ENCODE measurements at places on chromosomes 16 and 17.

DNA sequence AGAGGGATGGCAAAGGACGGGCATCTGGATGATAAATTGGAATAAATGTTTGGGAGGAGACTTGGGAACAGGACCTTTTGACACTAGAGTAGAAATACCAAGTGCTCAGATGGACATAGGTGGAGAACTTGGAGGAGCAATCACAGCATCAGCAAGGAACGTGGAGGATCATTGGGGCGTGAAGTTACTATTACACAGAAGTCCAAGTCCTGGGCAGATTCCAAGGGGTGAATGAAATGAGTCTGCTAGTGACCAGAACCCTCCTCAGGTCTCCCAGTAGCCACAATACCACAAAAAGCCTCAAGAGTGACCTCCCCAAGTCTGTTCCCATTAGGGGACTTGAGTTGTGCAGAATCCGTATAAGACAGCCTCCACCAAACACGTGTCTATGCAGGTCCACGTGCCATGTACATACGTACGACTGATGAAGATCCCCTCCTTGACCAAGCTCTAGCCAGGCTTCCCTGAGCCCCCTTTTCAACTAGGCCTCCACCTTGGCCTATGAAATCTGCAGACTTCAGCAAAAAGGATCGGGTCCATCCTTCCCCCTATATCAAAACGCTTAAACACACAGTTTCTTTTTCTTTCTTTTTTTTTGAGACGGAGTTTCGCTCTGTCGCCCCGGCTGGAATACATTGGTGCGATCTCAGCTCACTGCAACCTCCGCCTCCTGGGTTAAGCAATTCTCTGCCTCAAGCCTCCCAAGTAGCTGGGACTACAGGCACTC lies 2.2 kb downstream of the C17orf67 start:
- no peak for DNase-seq

- DNase-seq, result peak; percentile 48
Measured at GRCh38 chr16:56600398-56600999, 7.9 kb upstream of the MT2A start.

- DNase-seq, result no peak
Measured at GRCh38 chr17:68102318-68102758, 66.8 kb downstream of the KPNA2 start.

GRCh38 chr17:82871056-82871775 lies 31.4 kb upstream of the ZNF750 start:
- no peak for DNase-seq

DNA sequence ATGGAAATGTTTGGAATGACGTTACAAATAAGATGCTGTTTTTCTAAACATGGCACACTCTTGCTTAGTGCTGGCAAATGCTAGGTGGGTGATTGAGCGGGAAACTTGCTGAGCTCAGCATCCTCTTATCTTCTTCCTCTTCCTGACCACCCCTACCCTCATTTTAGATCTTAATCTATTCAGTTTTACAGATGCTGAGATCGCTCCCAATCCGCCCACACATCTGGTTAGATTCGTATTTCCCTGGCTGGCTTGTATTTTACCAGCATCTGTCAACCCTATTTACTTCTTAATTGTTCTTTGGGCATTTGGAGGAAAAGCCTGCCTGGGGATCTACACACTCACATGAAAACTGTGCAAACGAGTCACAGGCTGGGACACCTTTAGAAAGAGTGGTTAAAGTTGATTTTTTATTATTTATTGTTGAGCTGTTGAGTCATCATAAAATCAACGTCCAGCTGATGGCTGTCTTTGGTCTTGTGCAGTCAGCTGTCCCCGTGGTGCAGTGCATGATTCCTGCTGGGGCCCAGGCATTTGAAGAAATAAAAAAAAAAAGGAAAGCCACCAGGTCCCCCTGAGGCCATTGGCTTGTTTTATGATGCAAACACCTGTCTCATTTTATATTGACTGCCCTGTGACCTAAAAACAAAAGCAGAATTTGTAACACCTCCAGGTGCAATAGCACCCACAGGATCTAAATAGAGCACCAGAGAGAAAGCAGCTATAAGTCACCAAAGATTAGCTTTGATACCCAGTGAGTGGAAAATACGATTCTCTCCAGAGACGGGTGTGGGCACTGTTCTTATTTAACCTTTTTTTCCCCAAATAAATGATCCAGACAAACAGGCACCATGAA lies 258.6 kb downstream of the HS3ST3B1 start:
- DNase-seq, result no peak

DNA sequence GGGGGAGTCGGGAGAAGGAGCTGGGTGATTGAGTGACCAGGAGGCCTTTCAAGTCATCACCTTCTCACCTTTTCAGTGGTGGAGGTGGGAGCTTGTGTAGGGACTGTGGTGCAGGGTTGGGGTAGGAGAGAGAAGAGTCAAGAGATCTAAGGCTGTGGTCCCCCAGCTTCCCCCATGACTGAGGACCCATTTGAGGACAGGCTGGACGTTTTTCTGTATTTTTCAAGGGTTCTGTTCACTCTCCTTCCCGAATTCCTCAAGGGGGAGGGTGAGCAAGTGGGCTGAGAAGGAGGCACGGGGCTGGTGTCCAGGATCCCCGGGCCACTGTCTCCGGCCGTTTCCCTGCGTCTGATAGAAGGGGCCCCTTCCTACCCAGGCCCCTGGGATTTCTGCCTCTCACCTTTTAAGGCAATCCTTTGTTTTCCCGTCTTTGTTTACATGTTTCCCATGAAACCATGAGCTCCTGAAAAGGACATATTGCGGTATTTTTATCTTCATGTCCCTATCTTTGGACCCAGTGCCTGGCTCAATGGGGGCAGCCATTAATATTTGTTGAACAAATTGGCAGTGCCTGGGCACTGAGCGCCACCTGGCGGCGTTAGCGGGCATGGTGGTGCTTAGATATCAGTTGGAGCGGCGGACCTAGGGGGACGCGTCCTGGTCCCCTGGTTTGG lies 9.2 kb upstream of the CD300A start:
- DNase-seq, result peak; percentile 92

DNA sequence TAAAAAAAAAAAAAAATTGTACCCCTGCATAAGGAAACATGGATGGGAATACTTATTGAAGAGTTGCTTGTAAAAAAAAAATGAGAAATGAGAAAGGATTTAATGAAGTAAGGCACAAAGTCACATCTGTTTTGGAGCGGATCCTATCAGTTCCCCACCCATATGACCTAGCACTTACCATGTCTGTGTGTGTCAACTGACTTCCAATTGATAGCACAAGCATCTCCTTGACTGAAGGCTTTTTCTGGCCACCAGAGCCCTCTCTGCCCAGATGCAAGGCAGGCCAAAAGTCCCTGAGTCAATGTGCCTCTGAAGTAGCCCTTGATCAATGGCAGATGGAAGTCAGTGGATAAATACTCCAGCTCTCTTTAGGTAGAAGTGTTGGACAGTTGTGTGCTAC lies 13.4 kb upstream of the NLK start:
- no peak for DNase-seq

DNA sequence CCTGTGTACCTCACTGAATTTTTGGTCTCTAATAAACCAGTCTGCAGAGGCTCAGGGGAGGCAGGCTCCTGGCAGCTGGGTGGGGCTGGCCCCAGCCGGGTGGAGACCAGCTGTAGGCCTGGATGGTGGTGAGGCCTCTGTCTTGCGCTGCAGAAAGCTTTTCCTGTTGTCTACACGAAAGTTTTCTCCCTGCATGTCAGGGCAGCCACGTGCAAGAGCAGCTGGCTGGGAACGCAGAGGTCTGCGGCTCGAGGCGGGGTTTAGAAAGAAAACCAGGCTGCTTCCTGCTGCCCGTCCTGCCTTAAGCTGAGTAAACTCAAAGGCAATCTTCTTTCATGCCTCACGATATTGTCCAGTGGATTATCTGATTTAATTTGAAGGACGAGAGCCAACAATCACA lies 2.4 kb downstream of the SERPINF1 start:
- no peak for DNase-seq
